ENCODE measurements at places on chromosomes 2 and 18.

- no peak for DNase-seq
Measured at GRCh38 chr2:158181171-158181570, 79.5 kb downstream of the UPP2 start.

DNA sequence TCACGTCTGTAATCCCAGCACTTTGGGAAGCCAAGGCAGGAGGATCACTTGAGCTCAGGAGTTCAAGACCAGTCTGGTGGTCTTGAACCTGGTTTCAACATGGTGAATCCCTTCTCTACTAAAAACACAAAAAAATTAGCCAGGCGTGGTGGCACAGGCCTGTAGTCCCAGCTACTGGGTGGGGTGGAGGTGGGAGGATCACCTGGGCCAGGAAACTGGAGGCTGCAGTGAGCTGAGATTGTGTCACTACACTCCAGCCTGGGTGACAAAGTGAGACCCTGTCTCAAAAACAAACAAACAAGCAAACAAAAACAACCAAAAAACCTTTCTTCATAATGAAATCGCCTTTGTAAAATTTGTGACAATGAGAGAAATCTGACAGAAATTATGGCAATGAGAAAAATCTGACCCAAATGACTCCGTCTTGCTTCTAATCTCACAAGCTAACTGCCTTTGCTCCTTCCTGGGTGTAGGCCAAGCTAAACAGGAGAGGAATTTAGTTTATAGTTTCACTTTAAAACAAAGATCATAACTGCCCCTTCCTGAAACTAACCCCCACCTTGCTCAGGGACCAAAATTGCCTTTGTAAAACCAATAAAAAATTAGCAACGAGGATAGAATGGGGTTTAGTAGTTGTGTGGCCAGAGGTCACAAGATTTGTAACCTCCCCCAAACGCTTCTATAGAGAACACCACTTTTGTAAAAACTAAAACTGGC lies 60.7 kb upstream of the KIF5C start:
- DNase-seq, result no peak

DNA sequence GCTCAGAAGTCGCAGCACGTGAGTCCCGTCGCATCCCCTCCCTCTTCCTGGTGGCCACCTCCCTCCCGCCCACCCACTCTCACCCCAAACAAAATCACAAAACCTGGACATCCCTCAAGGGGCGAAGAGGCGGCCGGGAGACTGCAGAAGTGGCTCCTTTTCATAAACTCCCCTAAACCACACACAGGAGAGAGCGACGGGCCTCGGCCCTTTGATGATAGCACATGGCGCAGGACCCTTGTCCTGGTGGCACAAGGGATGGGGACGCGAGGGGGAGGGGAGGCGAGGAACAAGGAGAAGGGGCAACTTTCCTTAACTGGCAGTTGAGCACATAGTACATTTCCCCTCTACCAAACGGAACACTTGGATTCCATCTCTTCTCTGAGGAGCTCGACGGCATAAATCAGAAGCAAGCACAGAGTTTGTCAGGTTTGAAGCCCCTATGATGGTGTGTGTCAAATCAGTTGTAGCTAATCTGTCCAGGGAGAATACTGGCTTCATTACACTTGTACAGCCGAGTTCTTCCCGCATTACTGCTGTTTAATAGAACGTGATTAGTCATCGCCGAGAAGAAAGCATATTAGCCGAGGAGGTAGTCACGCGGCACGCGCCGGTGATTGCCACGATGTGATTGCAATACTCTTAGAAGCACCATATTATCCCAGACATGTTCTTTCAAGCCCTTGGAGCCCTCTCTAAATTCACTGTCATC lies 43.8 kb downstream of the GBX2 start:
- DNase-seq, result no peak

DNA sequence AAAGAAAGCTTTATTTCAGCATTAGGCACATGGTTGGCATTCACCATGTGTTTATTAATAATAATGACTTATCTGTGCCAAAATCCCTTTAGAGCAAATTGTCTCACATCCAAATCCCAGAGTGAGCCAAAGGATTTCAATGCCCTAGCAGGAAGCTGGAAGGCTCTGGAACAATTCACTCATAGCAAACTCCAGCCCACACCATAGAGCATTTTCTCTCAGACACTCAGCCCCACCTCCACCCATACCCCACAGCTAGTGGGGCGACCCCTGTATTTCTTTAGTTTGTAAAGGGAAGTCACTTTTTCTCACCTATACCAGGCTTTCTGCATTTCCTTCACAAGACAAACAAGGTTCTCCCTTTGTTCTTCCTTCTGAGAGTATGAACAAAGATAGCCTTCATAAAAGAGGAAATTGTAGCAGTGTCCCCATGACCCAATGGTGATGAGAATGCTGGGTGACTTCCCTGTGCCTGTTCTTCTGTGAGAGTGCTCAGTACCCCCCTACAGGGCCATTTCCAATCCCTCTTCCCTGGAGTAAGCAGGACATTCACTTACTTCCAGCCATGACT lies 100.1 kb upstream of the APCDD1 start:
- DNase-seq, result no peak

GRCh38 chr2:8957628-8958027 lies 45.9 kb downstream of the MBOAT2 start:
- DNase-seq, result no peak

DNA sequence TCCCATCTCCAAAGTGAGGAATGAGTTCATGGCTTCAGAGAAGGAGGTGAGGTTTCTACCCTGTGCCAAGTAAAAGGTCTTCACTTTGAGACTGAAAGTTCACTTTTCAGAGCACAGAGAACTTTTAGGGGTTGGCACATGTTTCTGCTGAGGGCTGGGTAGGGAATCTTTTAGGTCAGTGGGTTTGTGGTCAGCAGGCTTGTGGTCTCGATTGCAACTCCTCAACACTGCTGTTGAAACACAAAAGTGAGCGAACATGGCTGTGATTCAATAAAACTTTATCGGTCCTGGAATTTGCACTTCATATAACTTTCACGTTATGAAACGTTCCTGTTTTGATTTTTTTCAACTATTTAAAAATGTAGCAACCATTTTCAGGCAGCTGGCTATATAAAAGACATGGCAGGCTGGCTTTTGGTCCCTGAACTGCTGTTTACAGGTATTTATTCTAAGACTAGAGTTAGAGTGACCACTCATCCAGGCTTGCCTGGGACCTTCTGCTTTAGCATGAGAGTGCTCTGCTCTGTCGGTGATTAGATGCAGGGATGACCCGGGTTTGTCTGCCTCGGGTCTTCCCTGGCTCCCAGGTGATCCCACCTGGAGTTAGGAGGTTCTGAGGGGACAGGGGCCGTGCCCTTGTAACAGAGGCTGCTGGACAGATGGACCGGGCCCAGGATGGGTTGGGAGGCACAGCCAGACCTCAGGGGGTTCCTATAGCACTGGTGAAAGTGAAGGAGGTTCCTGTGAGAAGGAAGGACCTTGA lies 62.7 kb upstream of the TAF1B start:
- no peak for DNase-seq

Data from cerebellar nuclear complex (tissue), 1 donor.